ENCODE measurements at places on chromosomes 1 and 21.

GRCh38 chr1:37795340-37796125 lies 1.9 kb downstream of the MANEAL start:
- DNase-seq: no peak

- no peak for DNase-seq
These were observed 107.0 kb upstream of the IRF2BP2 start for GRCh38 chr1:234716908-234717375.

GRCh38 chr1:61132645-61133334 lies 50.4 kb downstream of the NFIA start:
- DNase-seq: no peak

DNA sequence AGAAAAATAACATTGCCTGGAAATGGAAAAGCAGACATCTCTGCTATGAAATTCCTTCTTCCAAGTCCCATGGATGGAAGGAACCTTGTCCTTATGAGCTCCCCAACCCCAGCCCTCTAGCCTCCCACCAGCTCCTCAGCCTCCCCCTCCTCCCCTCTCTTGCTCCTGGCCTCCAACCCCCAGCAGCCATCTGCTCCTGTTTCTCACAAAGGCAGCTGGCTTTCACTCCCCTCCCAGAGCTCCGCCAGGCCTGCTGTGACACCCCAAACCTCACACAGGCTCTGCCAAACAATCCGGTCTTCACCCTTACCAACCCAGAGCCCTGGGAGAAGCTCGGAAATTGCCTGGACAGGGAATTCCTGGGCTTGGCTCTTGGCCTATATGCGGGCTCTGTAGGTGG lies 69.2 kb downstream of the KLHDC7A start:
- no peak for DNase-seq

GRCh38 chr1:243791586-243792267 lies 58.3 kb downstream of the AKT3 start:
- no peak for DNase-seq

DNA sequence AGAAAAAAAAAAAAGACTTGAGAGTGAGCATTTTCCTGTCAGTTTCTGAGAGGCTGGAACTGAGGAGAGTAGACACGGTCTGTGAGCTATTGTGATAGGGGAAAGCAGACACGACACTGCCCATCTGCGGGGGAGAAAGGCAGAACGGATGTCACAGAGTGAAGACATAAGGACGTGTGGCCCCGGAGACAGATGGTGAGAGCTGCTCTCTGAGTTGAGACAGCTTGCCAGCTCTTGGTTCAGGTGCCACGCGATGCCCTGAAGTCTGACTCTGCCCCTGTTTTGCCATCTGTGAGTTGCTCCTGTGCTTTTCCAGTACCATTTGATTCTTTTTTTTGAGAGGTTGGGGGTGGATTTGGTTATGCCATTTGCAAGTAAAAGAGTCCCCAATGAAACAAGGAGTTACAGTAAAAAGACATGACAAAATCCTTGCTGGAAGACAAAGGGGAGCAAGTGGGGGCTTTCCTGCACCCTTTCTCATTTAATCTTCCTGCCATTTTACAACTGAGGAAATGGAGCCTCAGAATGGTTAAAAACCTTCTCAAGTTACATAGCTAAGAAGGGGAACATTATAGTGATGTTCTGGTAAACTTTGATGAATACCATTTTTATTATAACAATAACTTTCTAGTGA lies 128.9 kb upstream of the DNAH14 start:
- no peak for DNase-seq

- no peak for DNase-seq
These were observed 95.9 kb downstream of the CAMTA1 start for GRCh38 chr1:6880951-6881690.

DNA sequence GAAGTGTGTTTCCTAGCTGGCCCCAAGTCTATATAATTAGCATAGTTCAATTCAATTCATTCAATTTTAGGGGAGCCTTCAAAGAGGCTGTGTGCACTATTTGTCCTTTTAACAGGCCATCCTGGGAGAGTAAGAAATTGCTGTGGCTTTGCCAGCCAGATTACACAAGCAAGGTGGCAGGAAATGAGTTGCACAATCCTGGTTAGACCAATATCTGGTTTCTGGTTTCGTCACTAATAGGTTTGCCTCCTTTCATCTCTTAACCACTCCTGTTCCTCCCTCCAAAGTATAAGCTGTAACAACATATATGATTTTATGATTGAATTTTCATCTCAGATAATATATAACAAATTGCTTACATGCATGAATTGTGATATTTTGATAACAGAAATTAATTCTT lies 84.1 kb upstream of the NEGR1 start:
- DNase-seq: peak; percentile 11

GRCh38 chr1:201554190-201554600 lies 15.3 kb downstream of the NAV1 start:
- DNase-seq: no peak

DNA sequence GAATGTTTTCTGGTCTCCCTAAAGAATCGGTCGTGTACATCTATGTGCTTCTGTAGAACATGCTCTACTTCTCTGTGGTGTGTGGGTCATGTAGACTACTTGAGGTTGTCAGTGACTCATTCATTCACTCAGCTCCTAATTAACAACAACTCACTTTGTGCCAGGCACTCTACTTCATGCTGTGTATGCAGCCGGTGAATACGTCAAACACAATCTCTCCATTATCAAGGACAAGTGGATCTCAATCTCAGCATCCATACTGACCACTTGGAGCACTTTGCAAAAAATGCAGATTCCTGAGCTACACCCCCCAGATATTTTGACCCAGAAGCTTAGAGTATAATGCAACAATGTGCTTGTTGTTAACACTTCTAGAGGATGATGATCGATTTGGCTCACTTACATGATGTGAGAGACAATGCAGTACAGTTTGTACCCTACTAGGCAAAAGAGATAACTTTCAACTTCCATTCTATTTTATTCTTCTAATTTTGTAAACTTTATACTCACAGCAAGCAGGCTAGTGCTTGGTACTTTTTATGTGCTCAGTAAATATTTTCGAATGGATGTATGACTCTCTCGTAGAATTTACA lies 508.6 kb upstream of the ADAMTS5 start:
- no peak for DNase-seq

DNA sequence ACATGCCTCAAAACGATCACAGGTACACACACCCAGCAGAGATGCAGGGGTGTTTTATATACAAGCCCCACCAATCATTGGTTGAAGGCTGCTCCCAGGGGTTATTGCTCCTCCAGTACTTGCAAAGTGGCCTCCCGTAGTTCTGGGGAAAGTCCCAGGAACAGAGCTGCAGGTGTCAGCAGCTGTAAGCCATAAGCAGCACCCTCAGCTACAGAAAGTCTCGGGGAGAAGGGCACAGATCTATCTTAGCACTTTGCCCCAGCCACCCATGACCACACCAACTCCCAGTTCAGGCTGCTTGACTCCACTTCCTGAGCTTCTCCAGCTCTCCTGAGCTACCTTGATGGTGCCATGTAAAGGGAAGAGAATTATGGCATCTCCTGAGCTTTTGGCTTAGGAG lies 222.7 kb upstream of the GJB5 start:
- no peak for DNase-seq

DNA sequence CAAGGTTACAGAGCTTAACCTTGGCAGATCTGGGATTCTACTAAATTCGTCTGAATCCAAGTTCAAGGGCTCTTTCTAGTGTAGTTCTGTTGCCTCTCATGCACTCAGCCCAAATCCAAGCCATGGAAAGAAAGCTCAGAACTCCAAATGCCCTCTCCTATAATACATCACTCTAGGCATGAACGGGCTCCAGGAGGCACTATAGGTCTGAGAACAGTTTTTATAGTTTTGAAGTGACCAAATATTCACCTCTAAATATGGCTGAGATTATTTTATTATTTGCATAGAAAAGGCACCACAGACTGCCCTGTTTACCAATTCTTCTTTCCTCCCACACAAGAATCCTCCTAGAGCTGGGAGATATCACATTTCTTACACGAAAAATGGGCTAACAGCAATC lies 327.9 kb upstream of the BEND5 start:
- no peak for DNase-seq

GRCh38 chr1:176559878-176560277 lies 96.9 kb downstream of the PAPPA2 start:
- DNase-seq: no peak

DNA sequence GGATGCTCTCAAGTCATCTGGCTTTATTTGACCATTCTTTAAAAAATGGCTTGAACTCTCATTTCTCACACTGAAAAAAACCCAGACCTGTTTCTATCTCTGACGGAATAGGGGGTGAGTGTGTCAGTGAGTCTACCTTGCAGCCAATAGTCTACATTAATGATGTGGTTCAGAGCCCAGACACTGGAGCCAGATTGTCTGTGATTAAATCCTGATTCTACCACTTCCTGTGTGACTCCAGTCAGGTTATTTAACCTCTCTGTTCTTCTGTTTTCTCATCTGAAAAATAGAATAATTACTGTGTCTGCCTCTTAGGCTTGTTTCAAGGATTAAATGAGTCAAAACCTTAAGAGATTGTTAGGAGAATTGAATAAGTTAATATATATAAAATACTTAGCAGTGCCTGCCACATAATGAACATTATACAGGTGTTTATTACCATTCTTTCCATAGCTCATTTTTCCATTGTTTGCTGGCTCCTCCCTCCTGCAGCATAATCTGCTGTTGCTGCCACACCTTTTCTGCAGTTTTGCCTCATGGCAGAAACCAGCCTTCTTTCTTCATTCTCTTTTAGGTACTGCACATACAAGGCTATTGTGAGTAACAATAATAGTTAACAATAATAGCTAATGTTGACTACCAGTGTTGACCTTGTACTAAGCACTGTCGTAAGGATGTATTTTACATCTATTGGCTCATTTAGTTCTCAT lies 157.6 kb upstream of the IVNS1ABP start:
- no peak for DNase-seq

DNA sequence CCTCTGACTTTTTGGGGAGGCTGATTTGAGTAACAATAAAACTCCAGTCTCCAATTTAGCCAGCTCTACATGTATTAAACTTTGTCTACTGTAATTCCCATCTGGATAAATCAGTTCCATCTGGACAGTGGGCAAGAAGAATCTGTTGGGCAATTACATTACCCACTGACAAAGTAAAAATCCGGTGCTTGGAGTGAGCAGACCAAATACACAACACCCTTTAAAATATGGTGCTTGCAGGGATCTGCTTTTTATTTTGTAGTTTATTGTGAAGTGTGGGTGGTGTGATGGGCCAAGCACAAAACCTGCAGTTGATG lies 8.9 kb upstream of the CD55 start:
- DNase-seq: no peak

GRCh38 chr1:95754412-95754811 lies 520.4 kb downstream of the RWDD3 start:
- DNase-seq: no peak

DNA sequence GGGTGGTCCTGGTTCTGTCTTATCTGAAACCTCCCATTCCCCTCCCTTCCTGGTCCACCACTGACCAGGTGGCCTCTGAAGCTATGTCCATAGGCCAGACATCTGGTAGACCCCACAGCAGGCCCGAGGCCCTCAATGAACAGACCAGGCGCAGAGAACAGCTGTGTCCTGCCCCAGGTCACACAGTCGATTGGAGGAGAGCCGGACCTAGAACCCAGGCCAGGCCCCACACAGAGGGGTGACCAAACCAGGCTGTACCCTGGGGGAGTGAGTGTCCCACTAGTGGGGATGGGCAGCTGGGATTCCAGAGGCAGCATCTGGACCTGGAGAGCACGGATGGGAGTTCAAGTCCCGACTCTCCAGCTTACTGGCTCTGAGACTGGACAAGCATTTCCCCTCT lies 29.2 kb downstream of the RNU1-1 start:
- DNase-seq: no peak

DNA sequence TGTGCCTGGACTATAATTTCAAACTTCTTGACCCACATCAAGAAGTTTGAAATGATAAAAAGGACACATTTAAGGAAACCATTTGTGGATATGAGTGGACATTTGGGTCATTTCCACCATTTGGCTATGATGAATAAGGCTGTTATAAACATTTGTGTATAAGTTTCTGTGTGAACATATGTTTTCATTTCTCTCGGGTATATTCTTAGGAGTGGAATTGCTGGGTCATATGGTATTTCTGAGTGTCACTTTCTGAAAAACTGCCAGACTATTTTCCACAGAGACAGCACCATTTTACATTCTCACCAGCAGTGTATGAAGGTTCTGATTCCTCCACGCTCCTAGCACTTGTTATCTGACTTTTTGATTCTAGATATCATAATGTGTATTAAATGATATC lies 50.8 kb downstream of the GPR137B start:
- no peak for DNase-seq

- DNase-seq: peak; percentile 86
These were observed 2.0 kb downstream of the S100A6 start for GRCh38 chr1:153533689-153534201.

DNA sequence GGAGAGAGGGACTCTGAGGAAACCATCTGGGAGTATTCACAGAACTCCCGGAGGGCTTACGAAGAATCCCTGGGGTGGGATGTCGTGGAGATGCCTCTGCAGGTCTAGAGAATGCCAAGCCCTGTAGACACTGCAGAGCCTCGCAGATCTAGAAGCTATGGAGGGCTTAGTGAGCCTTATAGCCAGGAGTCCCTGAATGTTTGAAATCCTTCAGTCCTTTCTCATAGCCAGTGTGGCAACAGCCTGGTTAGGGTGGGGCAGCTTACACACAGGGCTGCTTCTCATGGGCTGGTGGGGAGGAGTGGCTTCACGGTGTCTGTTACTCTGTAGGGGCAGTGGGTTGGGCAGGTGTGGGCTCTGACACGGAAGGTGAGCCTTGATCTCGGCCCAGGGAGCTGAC lies 44.2 kb upstream of the KDM4A start:
- DNase-seq: no peak

GRCh38 chr21:32521736-32522355 lies 63.5 kb downstream of the TCP10L start:
- no peak for DNase-seq

DNA sequence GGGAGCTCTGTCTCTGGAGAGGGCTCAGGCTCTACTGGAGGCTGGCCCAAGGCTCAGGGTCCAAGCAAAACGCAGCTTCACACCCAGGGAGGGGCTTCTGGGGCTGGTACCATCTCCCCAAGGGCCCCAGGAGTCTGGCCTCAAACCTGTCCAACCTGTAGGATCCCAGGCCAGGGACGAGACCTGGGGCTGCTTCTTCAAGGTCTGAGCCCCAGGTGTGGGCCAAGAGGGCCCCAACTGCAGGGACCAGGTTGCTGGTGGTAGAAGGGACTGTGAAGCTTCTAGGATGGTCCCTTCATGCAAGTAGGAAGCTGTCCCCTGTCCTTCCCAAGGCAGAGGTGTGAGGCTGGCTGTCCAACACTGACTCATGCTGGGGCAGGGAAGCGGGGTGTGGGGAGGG lies 7.8 kb upstream of the MMEL1 start:
- no peak for DNase-seq

DNA sequence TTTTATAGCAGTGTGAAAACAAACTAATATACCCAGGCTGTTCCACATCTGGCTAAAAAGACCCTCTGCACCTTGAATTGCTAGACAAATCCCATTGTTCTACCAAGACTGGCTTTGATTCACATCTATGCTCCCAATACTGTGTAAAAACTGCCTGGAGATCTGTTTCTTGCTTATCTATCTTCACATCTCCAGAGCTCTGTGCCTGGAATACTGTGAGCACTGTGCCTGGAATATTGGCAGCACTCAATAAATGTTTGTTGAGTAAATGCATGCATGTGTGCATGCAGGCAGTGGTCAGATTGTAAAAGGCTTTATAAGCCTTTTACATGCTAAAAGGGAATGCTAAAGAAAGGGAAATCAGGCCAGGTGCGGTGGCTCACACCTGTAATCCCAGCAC lies 75.5 kb upstream of the APP start:
- DNase-seq: no peak

All from HS-27A (cell line).